MV-4-11 (cell line): ENCODE measurements at places on chromosomes 1 and 21.

- DNase-seq: no peak
Observed at GRCh38 chr21:17359781-17360180, 153.1 kb upstream of the CXADR start.

DNA sequence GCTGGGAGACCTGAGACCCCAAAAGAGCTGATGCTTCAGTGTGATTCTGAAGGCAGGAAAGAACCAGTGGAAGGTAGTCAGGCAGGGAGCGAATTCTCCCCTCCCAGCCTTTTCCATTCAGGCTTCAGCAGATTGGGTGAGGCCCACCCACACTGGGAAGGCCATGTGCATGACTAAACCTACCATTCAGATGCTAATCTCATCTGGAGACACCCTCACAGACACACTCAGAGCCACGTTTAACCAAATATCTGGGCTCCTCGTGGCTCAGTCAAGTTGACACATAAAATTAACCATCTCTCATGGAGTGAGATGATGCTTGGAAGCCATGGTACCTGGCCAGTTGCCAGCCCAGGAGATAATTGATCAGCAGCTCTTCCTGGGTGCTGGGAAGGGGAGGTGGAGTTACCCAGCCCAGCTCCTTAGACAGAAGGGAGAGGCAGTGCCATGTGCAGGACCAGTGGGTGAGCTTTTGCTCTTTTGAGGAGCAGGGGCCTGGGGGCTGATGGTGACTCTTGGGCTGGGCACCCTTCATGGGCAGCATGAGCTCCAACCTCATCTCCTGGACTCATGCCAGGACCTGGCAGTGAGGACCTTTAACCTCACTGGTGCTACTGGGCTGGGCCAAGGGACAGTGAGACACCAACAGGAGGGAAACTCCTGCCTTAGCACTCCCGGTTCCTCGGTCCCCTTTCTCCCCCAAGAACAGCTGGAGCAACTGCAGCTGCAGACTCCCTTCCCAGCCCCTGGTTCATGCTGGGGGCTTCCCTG lies 89.0 kb upstream of the ACTL8 start:
- no peak for DNase-seq

- no peak for DNase-seq
Observed at GRCh38 chr21:36835383-36835795, 131.1 kb downstream of the HLCS start.

DNA sequence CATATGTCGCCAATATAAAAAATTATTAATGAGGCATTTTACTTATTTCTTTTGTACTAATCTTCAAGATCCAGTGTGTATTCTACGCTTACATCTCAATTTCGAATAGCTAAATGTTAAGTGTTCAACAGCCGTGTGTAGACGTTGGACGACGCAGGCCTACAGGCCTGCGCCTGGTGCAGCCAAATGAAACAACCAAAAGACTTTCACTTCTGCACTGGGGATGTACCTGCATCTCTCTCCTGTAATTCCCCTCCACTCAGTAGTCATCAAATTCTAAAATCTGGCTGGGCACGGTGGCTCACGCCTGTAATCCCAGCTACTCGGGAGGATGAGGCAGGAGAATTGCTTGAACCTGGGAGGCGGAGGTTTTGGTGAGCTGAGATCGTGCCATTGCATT lies 76.8 kb upstream of the HNRNPU start:
- DNase-seq: no peak

DNA sequence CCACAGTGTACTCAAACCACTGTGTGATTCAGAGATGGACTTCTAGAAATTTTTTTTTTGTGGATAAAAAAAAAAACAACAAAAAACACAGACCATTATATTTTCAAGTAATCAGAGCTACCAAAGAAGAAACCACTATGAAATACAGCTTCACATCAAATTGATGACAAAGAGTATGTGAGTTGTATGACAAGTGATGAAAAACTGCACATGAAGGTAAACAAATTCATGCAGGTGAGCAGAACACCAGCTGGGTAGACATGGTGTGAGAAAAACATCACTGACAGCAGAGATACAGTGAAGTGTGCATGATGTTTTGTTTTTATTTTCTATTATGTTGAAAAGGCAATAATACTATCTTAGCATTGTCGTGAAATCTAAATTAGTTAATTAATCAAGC lies 8.0 kb upstream of the PTPRC start:
- DNase-seq: no peak

GRCh38 chr1:49197081-49197480 lies 420.4 kb upstream of the BEND5 start:
- no peak for DNase-seq

DNA sequence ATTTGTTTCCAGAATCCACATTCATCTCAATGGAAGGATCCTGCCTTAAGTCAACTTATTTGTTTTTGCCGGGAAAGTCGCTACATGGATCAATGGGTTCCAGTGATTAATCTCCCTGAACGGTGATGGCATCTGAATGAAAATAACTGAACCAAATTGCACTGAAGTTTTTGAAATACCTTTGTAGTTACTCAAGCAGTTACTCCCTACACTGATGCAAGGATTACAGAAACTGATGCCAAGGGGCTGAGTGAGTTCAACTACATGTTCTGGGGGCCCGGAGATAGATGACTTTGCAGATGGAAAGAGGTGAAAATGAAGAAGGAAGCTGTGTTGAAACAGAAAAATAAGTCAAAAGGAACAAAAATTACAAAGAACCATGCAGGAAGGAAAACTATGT lies 2.6 kb downstream of the GADD45A start:
- DNase-seq: peak; percentile 18

- no peak for DNase-seq
Observed at GRCh38 chr1:219761208-219761860, 148.4 kb upstream of the ZC3H11B start.

GRCh38 chr1:241208910-241209379 lies 148.1 kb downstream of the RGS7 start:
- no peak for DNase-seq

- DNase-seq: no peak
Observed at GRCh38 chr1:64111787-64112186, 91.6 kb upstream of the UBE2U start.
